ENCODE measurements at places on chromosomes 12 and 14.

DNA sequence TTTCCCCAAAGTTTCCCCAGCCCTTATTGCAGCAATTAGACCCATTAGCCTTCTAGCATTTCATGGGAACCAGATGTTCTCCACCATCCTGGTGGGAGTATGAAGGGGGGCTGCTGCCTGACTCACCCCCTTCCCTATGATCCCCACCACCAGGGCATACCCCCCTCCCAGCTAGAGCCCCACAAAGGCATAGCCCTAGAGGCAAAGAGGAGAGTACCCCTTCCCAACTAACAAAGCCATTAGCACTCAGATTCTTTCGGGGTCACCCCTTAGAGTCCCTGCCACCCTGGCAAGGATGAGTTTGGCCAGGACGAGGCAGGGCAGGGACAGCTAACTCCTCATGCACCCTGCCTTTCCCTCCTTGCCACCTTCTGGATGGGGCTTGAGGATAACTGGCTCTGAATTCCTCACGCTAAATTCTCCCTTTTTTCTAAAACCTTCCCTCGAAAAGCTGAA, 9.2 kb downstream of the RARG start:
- DNase-seq: no peak

DNA sequence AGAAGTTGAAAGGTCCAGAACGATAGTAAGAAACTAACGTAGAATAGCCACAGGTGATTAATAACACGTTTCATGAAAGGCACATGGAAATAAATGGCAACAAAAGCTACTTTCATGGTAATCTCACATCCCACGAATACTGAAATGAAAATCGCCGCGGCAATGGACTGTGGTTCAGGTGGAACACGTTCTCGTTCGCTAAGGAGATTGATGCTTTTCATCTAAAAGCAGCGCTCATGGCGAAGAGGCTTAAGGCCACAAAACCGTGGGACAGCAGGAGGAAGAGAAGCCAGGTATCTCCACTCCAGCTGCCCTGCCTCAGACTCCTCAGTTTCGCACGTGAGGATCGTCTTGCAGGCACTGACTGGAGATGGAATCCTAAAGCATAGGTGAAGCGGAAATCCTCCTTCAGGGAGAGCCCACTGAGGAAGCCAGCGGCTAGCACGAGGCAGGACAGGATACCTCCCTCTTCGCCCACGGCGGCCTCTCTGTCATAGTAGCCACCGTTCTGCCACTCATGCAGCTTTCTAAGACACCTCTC, 696 bp upstream of the GPHN start:
- peak; percentile 19 for DNase-seq

- DNase-seq: no peak
Measured at GRCh38 chr12:56082967-56083366, 3.0 kb downstream of the ERBB3 start.

DNA sequence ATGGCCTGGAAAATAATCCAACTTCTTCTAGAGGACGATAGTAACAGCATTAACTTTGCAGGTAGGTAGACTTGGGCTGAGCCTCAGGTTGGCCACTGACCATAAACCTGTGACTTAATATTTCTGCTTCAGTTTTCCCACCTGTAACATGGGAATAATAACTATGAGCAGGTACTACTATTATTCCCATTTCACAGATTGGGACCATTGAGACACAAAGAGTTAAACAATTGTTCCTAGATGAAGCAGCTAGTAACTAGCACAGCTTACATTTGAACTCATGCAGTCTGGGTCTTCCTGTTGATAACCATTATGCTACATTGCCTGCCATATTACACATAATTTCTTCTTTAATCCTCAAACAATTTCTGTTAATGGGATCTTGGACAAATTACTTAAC, 217.7 kb downstream of the NUAK1 start:
- no peak for DNase-seq

DNA sequence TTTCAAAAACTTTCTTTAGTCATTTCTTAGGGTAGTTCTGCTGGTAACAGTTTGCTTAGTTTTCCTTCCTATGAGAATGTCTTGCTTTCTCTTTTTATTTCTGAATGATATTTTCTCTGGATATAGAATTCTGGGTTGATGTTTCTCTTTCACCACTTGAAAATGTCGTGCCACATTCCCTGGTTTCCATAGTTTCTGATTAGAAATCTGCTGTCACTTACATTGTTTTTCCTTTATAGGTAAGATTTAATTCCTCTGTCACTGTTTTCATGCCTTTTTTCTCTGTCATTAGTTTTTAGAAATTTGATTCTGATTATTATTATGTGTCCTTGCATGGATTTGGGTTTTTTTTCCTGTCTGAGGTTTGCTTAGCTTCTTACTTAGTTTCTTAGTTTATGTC, 77.3 kb upstream of the PCNX4 start:
- DNase-seq: no peak

DNA sequence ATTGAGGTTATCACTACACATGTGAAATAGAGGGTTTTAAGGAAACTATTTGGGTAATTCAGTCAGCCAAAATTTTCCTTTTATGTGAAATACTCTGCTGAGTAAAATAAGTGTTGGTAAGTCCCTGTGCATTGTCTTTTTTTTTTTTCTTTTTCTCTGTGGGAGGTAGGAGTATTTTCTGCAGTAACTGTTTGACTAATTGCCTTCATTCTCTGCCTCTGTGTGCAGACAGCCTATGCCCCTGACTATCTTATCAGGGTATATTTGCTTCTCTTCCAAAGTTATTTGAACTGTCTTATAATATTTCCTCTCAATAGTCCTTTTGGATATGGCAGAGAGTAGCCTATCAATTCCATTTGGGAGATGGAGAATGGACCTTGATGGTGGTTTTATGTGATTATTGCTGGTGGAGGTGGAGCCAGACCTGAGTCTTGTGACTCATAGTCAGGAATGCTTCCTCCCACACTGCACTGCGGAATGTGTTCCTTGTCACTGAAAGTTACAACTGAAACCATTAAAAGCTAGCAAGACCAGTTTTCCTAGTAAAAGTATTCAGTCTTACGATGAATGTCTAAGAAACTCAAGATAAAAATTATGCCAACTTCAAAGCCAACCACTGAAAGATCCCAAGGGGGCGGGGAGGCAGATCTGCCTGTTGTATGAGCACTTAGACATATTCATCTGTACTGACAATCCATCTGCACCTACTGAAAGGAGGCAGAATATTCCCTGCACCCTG, 40.9 kb upstream of the STXBP6 start:
- DNase-seq: no peak

- DNase-seq: peak; percentile 6
Measured at GRCh38 chr12:7374423-7375144, 69.4 kb downstream of the CD163L1 start.

- DNase-seq: no peak
Measured at GRCh38 chr14:74400031-74400685, 25.9 kb downstream of the SYNDIG1L start.

DNA sequence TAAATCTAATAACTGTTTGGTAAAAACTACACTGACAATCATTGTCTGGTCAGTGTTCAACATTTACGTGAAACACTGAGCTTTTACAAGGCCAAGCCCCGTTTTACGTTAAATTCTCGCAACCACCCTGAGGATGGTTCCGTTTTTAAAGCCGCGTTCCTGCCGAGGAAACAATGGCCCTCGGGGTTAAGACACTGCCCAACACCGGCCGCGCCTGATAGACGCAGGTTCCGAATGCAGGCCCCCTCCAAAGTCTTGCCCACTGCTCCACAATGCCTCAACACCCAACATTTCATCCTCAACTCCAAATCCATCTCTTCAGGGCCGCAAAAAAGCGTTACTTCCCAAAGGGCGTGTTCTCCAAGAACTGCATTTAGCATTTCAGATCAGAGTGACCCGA, 953 bp upstream of the SNRPF start:
- no peak for DNase-seq

DNA sequence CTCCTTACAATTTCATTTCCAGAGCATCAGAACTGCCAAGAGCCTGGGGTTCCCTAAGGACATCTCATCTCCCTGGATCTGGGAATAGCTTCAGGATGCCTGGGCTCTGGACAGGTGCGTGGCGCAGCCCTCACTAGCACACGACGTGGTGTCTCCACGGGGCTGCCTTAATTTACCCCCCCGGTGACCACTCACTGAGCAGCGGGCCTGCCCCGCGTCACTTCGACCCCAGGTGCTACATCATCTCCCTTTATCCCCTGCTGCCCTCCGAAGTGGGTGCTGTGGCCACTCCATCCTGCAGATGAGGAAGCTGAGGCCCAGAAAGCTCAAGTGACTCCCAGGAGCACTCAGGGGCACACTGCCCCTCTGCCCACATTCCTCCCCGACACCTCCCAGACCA, 177.8 kb upstream of the SFSWAP start:
- no peak for DNase-seq

GRCh38 chr12:82852529-82852928, 165.8 kb downstream of the TMTC2 start:
- no peak for DNase-seq

DNA sequence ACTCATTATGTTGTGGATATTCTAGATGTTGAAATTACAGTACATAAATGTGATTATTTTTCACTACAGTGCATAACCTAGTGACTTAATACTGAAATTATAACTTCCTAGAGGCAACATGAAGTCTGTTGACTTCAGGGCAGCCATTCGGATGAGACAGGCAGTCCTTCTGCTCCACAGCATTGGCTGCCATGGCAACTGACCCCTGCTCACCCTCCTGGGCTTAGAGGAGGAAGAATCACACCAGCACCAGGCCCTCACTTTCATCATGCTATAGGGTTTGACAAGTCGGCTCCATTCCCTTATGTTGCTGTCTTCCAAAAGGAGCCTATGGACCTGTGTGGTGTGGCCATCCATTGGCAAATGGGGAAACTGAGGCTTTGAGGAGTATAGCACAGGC, 233.5 kb upstream of the TMEM132C start:
- no peak for DNase-seq

DNA sequence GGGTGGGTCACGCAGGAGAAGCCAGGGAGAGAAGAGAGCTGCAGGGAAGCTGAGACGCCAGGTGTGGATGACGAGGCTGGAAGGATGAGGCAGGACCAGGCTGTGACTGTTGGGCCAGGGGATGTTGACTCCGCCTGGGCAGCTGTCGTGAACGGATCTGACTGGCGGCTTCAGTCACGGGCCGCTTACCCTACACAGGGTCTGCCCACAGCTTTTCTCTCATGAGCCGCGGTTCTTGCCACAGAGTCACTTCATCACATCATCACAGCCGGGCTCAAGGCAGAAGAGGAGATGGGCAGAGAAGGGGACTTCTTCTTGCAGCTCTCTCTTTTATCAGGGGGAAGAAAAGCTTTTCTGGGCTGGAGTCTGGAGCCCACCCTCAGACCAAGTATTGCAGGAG, 7.7 kb downstream of the CLBA1 start:
- DNase-seq: no peak

- no peak for DNase-seq
Measured at GRCh38 chr14:31411218-31411727, 9.1 kb downstream of the HEATR5A start.

GRCh38 chr12:31958569-31959160, 550 bp upstream of the RESF1 start:
- no peak for DNase-seq

DNA sequence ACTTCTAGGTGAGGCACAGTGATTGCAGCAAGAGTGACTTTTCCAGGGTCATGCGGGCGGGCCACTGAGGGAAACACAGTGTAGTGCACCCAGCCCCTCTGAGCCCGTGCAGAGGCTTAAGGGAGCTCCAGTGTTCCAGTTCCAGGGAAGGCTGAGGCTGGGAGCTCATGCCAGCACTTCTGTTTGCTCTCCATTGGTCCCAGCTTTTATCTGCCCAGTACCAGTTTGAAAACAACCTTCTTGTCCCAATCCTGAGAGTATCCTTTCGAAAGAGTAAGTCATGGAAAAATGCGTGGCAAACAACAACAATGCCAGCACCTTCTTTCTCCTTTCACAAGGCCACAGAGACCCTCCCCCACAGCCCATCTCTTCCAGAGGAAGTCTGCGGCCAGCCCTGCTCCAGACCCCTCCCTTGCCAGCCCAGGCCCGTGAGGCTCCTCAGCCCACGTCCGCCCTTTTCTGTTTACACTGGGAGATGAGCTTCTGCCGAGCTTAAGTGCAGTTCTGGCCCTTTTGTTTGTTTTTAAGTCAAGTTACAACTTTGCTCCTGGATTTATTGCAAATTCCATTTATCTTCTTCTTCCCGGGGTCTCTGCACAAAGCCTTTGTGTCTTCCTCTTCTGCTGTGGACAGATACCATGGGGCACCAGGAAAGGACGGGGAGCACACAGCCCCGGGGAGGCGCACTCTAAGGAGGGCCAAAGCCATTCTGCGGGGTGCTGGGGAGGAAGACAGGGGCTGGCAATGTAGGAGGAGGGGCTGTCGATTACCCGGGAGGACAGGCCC, 185.6 kb downstream of the ZFP36L1 start:
- no peak for DNase-seq

DNA sequence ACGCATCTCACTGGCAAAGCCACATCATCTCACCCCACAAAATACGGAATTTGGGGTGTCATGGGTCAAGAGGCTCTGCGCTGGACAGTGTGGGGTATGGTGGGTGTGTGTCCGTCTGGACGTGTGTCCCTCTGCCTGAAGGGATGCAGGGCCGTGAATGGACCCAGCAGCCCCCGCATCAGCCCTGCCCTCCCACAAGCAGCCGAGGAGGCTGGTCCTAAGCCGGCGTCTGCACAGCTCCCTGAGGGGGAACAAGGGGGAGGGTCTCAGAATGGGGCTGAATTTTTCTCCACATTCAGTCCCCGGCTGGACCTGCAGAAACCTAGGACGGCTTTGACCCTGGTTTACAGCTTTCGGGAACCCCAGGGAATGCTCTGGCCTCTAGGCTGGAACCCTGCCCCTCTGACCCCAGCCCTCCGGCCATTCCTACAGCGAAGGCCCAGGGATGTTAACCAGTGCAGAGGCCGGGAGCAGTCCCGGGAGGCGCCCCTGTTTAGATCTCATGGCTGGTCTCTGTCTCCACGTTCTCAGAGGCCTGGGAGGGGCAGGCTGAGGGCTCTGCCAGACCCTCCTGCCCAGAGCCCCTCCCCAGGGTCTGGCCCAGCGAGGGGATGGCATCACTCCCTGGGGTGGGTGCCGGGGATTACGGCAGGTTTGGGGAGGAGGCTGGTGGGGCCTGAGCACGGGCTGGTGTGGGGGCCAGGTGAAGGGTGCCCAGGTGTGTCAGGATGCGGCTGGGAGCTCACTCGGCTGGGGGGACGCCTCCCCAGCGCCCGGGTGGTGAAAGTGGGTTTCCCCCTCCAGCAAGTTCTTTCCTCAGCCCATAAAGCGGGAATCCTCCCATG, 156.5 kb upstream of the C14orf180 start:
- no peak for DNase-seq

- no peak for DNase-seq
Measured at GRCh38 chr12:53808023-53808705, 56.4 kb upstream of the CISTR start.

GRCh38 chr14:21642683-21643082, 7.9 kb upstream of the OR10G2 start:
- DNase-seq: no peak

- DNase-seq: no peak
Measured at GRCh38 chr14:98912655-98913054, 359.3 kb downstream of the BCL11B start.

DNA sequence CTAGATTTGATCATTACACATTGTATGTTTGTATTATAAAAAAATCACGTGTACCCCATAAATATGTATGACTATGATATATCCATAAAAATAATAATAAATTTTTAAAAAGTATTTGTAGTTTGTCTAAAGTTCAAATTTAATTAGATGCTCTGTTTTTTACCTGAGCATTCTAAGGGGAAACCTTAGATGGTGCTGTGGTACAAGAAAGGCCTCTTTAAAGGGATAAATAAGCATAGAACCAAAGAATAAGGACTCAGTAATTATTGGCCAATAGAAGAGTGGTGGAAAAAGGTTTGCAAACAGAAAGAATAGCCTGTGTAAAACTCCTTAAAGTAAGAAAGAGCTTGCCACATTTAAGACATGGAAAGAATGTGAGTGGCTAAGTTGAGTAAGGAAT, 580.1 kb upstream of the SEL1L start:
- DNase-seq: no peak

GRCh38 chr14:45222485-45223262, 30.3 kb downstream of the MIS18BP1 start:
- DNase-seq: no peak

Measured in stimulated activated CD4-positive, alpha-beta T cell treated with anti-CD3 and anti-CD28 coated beads, Interleukin-4, amount 100 ng/mL, for 48 hours (primary cell).